ENCODE measurements at places on chromosomes 7 and 10. TPM values are rescaled to one million over a fixed set of nuclear protein-coding genes. Genes with fewer than 3 reads are reported as not detected.
A peak's percentile ranks its signal among the peaks of the same experiment; 100 is the strongest.

GPR85 gene
- polyA plus RNA-seq = 0.84 TPM

LRGUK gene
- 1.3 TPM for polyA plus RNA-seq

AKR1D1 gene
- polyA plus RNA-seq = not detected

PRKCQ gene
- polyA plus RNA-seq = 21.4 TPM

H2BK1 gene
- not detected for polyA plus RNA-seq

SPDYE1 gene
- polyA plus RNA-seq = 0.76 TPM

TCTN3 gene
- 30.3 TPM for polyA plus RNA-seq

OR2A7 gene
- polyA plus RNA-seq = 1.2 TPM

CCDC172 gene
- not detected for polyA plus RNA-seq

TEX36 gene
- polyA plus RNA-seq = not detected

DNA sequence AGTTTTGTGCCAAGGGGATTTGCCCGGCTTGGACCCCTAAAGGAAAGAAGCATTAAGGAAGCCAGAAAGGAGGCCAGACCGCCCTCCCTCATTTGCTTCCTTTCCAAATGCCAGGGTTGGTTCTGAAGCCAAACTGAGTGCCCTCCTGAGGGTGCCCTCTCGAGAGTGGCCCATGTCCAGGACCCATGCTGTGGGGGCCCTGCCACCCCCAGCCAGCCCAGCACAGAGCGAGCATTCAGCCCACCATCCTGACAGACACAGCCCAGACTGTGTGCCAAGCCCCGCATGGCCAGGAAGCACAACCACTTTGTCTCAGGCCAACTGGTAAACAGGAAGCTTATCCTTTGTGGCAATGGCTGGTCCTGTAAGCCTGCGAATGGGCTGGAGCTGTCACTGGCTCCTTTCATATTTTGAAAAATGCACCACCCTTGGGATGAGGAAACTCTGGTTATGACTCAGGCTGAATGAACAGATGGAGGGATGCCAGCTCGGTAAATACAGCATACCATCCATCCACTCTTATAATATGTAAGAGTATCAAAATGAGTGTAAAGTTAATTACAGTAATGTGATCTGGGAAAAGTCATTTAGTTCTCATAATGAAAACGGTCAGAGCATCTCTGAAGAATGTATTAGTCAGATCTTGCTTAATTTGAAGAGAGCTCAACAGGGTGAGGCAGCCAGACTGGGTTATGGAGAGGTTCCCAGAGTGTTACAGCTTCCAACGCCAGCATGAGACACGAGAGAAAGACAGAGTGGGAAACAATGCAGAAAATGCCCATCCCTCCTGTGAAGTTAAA is 65.0 kb downstream of the STK17A start:
- peak; percentile 41 for DNase-seq

DNA sequence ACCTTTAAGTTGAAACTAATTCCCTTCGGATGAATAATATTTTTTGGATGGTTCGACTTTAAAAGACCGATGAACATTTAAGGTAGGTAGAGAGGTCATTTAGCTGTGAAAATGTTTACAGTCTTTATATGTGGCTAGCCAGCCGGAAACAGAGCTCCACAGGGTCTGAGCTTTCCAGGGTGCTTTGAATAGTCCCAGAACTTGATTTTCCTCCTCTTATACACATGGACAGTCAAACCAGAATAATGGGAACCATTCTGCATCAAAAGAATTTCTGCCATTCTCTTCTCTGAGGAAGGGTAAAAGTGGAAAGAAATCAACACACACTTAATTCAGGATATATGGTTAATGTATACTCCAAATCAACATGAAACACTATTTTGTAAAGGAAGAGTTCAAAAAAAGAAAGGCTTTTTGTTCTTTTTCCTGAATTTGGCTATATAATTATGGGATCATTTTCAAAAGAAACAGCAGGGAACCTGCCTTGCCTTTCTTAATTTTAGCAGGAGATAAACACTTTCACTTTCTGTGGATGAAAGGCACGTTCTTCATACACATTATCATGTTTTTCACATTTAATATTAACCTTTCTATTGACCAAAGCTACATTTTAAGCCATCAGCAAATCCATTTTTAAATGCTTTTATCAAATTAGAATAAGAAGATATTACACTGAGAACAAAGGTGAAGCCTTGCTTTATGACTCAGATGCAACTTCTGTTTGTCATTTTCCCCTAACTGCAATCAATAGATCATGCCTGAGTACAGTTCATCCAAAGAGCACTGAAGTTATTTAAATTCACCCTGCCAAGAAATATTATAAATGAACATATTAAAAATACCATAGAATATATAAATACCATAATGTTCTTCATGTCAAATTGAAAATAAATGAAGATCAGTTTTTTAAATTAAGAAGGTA is 307.3 kb downstream of the THSD7A start:
- DNase-seq = no peak

DNA sequence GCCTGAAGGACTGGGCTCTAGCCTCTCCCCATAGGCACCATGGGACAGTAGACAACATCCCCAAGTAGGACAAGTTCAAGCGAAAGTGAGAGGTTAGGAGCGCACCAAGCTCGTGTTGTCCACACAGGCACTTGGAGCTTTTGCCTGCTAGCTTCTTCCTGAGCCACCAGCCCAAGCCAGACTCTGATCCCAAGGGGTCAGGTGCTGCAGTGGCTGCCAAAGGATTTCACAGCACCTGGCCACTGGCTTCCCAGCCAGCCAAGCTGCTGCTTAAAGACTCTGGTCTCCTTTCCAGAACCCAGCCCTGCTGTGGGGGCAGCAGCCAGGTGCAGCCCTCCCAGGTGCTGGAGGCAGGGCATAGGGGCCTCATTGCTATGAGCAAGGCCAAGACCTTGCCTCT is 33.0 kb upstream of the UNC5B start:
- DNase-seq = no peak

GRCh38 chr7:47185839-47186238 is 396.1 kb downstream of the TNS3 start:
- DNase-seq = no peak

- DNase-seq = no peak
Observed at GRCh38 chr10:86031-86430, 36.9 kb upstream of the TUBB8 start.

DNA sequence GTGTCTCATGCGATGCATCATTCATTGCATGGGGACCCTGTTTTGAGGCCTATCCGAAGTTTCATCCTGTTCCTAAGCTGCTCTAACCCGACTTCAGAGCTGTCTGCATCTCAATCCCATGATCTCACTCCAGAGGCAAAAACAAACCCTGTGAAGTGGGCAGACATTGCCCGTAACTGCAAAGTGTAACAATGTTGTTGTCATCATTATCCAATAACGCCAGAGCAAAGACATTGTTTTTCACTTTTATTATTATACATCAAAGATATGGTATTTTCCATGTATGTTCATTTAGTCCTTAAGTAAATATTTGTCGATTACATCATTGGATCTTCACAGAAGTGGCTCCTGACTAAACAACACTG is 246.7 kb downstream of the KLF6 start:
- no peak for DNase-seq

DNA sequence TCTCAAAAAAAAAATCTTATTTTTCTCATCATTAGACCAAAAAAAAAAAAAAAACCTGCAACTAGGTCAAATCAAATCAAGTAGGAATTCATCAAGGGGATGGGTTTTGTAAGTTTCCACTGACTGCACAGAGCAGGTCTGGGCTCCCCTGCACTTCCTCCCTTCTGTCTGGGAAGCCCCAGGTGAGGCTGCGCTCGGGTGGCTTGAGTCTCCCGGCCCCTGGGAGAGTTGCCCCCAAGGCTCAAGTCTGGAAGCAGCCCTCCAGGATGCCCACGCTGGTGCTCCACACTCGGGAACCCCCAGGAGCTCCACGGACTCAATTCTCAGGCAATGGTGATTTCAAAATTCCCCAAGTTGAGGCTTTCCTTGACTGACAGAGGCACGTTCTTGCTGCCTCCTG is 41.7 kb upstream of the RBM33 start:
- DNase-seq = no peak

- no peak for DNase-seq
Observed at GRCh38 chr10:20256969-20257368, 440.7 kb downstream of the PLXDC2 start.

- no peak for DNase-seq
Observed at GRCh38 chr10:71435571-71436267, 39.0 kb downstream of the CDH23 start.

DNA sequence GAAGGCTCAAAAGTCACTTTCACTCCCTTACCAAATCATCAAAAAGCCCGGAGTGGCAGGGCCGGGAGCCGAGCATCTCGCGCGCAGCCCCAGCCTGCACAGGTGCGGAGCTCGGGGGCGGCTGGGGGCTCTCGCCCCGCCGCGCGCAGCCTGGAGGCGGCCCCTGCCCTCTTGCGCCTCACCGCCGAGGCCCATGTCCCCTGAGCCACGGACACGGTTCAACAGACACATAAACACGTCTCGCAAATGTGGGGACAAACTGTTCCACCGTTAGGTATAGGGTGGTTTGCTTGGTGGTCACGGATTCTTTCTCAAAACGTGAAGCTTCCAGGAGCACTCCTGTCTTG is 700 bp downstream of the GSAP start:
- DNase-seq = no peak

DNA sequence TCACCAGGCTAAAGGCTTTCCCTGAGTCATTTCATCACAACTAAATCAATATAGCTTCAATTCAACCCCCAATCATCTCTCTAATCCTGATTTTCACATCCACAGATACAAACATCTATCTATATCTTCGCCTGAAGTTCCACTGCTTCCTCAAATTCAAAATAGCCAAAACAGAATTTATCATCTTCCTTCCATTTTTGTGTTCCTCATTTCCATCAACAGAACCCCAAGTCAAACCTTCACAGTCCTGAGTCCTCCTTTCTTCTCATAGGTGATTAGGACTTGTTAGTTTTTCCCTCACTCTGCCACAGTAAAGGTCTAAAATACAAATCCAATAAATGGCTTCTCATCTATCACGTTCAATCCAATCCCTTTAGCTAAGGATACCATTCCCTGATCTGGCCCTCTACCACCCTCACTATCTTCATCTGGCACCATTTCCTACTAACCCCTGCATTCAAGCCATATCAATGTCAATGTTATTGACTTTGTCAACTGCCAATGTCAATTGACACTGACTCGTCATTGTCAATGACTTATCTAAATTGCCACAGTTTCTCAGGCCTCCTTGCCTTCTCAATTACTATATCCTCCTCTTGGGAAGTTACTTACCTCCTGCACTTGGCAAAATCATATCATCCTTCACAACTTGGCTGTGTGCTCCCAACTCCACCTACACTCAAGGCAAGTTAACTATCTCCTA is 2.6 kb downstream of the HYCC1 start:
- DNase-seq = no peak

GRCh38 chr7:115840702-115841101 is 189.9 kb downstream of the TFEC start:
- DNase-seq = no peak

GRCh38 chr10:103784723-103785418 is 70.5 kb downstream of the SH3PXD2A start:
- DNase-seq = no peak

DNA sequence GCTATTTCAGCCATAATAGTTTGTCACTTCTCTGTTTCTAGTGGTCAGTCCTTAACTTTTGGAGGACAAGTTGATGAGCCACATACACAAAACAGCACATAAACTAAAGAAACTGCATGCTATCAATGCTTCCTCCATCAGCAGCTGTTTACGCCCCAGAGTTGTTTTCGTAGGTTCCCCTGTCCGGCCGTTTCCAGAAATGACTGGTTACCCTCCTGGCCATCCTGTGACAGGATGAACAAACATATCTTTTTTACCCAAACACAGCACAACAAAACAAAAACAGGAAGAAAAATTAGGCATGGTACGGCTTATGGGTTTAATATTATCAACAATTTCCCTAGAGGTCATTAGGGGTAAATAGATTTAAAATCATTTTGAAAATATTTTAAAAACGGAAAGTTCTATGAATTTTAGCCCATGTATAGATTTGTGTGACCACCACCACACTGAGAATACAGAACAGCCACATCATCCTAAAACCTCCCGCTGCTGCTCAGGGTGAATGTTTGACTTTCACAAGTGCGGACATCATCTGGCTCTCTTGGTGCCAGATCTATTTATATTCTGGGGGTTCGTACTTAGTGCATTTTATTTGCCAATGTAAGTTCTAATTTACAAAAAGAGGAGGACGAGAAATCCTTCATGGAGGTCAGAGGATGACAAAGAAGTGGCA is 74.8 kb downstream of the HIPK2 start:
- DNase-seq = no peak

DNA sequence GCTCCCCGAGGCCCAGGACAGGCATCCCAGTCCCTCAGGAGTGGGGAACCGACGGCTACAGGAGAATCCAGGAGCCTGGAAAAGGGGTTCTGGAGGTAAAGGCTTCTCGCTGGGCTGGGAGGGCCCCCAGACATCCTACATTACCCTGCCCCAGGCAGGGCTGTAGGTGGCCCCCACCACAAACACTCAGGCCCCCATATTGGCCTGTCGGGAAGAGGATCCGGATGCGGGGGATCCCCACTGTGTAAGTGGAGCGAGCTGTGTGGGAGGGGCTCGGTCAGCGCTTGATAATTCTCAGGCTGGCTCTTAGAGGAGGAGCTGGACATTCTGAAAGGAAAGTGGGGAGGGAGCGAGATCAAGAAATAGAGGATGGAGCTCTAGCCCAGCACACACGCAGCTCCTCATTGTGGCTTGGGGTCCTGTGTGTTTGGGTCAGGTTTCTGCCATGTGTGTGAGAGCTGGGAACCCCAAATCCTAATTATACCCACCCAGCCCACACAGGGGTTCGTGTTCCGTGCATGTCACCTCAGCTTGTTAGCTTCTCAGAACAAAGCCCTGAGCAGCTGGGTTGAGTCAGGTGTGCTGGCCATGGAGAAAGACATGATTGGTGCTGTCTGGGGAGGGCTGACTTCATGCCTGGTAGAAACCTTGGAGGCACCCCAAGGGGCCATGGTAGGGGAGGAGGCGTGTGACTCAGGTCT is 49.4 kb downstream of the ZNF467 start:
- DNase-seq = no peak

GRCh38 chr7:35365523-35365922 is 111.6 kb upstream of the TBX20 start:
- DNase-seq = no peak

DNA sequence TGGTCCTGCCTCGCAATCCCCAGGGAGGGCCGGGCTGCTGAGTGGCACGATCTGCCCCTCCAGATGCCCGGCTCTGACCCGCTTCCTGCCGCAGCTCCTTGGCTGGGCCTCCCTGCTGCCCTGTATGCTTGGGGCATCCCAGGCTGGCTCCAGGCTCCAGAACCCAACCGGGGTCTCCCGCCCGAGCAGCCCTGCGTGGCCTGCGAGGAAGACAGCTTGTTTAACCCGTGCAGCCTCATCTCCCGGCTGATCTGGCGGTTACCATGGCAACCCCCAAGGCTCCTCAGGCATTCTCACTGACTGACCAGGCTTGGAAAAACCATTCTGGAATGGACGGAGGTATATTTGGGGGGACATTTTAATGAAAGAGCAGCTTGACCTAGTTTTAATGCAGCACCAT is 232.4 kb upstream of the MYO3A start:
- DNase-seq = no peak

All from muscle of arm (tissue), 14 donors.